Activated CD4-positive, alpha-beta T cell treated with anti-CD3 and anti-CD28 coated beads, Interleukin-2, Interleukin-6, amounts not matched to agents 100 ng/mL and 50 ng/mL, durations not matched to agents 16 hours and 8 hours (primary cell): ENCODE measurements at places on chromosomes 11 and 22.

- DNase-seq: peak; percentile 84
These were observed at the start of gene ATXN10 for GRCh38 chr22:45671783-45672563. TSS of gene ATXN10 (plus strand) at chr22:45671834. CDS start at chr22:45672064, 230 bp downstream.

DNA sequence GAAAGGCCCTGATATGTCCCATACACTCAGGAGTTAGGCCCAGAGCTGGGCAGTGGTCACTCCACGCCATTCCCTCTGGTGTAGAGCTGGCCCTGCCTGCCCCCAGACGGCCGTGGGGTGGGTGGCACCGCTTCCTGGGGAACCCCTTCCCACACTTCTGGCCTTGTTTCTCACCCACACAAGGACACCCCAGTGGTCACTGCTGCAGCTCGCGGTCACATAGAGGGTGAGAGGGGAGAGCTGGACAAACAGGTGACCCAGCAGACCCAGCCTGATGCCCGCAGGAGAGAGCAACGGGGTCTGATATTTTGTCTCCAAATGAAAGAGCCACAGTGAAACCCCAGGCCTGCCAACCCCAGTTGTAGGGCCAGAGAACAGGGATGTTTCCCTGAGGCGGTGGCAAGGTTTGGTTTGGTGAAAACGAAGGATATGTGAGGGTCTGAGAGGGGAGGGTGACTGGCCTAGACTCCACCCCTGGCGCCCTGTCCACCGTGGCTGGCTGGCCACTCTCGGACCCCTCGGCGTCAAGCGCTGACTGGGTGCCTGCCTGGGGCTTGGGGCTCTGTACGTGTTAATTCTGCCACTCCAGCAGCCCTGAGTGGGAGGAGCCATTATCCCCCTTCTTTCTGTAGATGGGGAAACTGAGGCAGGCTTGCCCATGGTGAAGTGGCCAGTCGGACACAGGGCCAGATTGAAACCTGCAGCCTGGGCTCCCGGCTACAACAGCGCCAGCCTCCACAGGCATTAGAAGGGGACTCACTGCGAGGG, 71.0 kb upstream of the PPARA start:
- no peak for DNase-seq

- no peak for DNase-seq
These were observed 998 bp downstream of the BAIAP2L2 start for GRCh38 chr22:38109371-38110001.

DNA sequence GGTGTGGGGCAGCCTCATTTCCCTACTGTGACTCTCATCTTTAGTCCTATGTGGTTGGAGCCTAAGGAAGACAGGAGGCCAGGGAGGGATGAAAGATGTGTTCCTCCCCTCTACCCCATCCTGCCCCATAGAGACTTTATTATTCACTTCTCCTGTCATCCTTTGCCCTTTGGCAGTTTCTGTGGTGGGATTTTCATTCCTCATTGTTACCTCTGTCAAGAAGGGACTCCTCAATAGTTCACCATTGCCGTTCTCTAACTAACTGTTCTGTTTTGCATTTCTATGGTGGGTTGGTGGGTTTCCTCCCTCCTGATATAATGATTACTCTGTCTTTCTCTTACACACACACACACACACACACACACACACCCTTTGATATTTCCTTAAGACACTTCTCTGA, 202.3 kb downstream of the DSCAML1 start:
- no peak for DNase-seq

- DNase-seq: no peak
These were observed 21.2 kb downstream of the MS4A4E start for GRCh38 chr11:60221692-60222091.

- no peak for DNase-seq
These were observed 4.7 kb upstream of the SCN4B start for GRCh38 chr11:118157186-118157895.

DNA sequence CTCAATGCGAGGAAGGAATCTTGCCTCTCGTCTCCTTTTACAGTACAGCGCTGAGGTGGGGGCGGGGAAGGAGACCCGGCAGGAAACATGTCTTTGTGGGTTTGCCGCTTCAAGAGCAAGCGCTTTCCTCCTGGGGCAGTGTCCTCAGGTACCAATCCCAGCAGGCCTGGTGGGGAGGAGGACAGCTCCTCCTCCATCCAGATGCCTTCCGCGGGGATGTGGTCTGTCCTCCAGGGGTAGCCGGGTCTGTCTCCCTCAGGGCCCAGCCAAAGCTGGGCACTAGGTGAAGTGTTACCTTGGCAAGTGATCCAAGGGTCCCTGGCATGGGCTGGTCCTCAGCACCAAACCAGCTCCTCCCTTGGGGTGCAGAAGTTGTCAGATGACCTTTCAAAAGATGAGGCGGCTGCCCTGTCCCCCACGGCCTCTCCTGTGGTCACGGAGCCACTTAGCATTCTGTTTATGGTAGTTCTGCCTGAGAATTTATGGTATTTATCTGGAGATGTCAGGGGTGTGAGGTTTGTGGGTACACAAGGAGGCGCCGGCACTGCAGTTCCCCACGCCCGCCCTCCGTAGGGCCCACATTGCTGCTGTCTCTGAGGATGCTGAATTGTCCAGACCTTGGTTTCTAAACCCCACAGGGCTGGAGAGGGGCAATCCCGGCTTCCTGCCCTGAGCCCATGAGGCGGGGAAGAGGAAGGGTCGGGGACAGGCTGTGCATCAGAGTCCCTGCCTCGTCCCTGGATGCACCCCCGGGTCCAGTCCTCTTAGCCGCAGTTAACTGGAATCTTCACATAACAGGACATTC, 93.5 kb upstream of the ANO1 start:
- no peak for DNase-seq

- DNase-seq: peak; percentile 71
These were observed at the start of gene BCR for GRCh38 chr22:23180301-23180892. TSS of gene BCR (plus strand) at chr22:23180509. CDS start at chr22:23180961, 452 bp downstream.

- DNase-seq: no peak
These were observed 22.3 kb downstream of the PIK3IP1 start for GRCh38 chr22:31269892-31270579.

- no peak for DNase-seq
These were observed 5.4 kb upstream of the NDUFS8 start for GRCh38 chr11:68025047-68025446.

DNA sequence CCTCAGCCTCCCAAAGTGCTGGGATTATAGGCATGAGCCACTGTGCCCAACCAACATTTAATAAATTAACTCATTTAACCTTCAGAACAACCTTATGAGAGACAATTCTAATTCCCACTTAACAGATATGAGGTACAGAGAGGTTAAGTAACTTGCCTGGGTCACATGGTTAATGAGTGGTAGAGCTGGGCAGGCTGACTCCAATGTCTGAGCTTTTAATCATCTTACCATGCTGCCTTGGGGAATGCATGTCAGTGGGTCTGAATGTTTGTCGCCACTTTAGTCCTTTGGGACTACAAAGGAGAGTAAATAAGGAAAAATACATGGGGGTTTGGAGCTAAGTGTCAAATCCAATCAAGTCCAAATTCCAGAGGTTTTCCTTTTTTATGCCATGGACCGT, 11.2 kb upstream of the PIK3C2A start:
- DNase-seq: no peak

- DNase-seq: no peak
These were observed 4.3 kb upstream of the NHERF4 start for GRCh38 chr11:119180729-119181676.

DNA sequence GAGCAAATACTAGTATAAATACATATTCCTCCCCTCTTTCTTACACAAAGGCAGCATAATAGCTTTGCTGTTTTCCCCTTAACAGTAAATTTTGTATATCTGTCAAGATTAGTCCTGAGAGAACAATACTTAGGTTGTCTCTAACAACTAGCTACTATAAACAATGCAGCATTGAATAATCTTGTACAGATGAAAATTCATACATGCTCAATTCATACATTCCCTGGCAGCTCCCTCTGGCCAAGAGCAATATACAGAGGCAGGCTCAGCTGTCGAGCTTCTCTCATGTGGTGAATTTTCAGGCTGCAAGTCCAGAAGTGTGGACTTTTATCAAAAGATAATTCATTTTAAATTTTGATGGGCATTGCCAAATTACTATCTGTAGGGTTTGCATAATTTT, 81.2 kb upstream of the PTH start:
- no peak for DNase-seq
